ENCODE measurements at places on chromosomes 3 and 15. TPM values are rescaled to one million over a fixed set of nuclear protein-coding genes. Genes with fewer than 3 reads are reported as not detected.

The GOLGA8O gene
- 0.33 TPM for total RNA-seq

The SYNPR gene
- total RNA-seq: 0.09 TPM

GRCh38 chr3:149723781-149724180 lies 28.5 kb downstream of the COMMD2 start:
- no peaks in the 10 kb centered on the region for H3K27me3 ChIP-seq
- no peaks in the 10 kb centered on the region for H3K4me1 ChIP-seq

The ZBBX gene
- total RNA-seq: 0.52 TPM

The LRCH3 gene
- 25.4 TPM for total RNA-seq

The GOLGA6B gene
- total RNA-seq: not detected

The THRB gene
- 2.2 TPM for total RNA-seq

The GBE1 gene
- 14.7 TPM for total RNA-seq

The SMAD6 gene
- 1.0 TPM for total RNA-seq

The DLEC1 gene
- total RNA-seq: 0.09 TPM

- no peaks in the 10 kb centered on the region for H3K36me3 ChIP-seq
- no peak overlapping the region for H3K4me3 ChIP-seq
- H3K27me3 ChIP-seq: peaks cover 25% of the 10 kb centered on the region
- peaks cover 9% of the 10 kb centered on the region for H3K4me1 ChIP-seq
- no peak overlapping the region for H3K27ac ChIP-seq
These were observed 2.4 kb upstream of the LARP6 start for GRCh38 chr15:70856177-70856883.

The CCR1 gene
- 7.0 TPM for total RNA-seq

DNA sequence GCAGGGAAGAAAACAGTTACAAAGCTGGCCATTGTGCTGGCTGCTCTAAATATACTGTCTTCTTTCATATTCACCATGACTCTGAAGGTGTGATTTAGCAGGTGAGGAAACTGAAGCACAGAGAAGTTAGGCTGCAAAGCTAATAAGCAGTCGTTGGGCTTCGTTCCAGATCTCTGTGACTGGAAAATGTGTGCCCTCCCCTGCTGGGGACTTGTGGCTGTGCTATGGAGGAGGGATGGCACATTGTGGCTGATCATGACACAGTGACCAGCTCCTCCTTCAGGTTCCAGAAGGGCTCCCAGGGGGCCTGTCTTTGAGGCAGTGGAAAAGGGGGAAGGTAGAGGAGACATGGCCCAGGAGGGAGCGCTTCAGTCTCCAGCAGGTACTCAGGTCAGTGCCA lies 19.2 kb downstream of the PXK start:
- H3K36me3 ChIP-seq: no peaks in the 10 kb centered on the region
- no peak overlapping the region for H3K4me3 ChIP-seq
- H3K27ac ChIP-seq: no peak overlapping the region
- DNase-seq: peak; percentile 19

GRCh38 chr15:91936927-91937326 lies 83.4 kb downstream of the SLCO3A1 start:
- H3K4me1 ChIP-seq: no peaks in the 10 kb centered on the region
- H3K4me3 ChIP-seq: no peak overlapping the region
- H3K27me3 ChIP-seq: no peaks in the 10 kb centered on the region
- H3K36me3 ChIP-seq: no peaks in the 10 kb centered on the region
- DNase-seq: no peak
- no peak overlapping the region for H3K27ac ChIP-seq

The RAB5A gene
- total RNA-seq: 30.6 TPM

- H3K4me3 ChIP-seq: no peak overlapping the region
- H3K27me3 ChIP-seq: no peaks in the 10 kb centered on the region
- no peak overlapping the region for H3K27ac ChIP-seq
- H3K4me1 ChIP-seq: no peaks in the 10 kb centered on the region
- DNase-seq: no peak
- no peaks in the 10 kb centered on the region for H3K36me3 ChIP-seq
These were observed 14.6 kb downstream of the FMN1 start for GRCh38 chr15:33179874-33180273.

- no peak for DNase-seq
These were observed 1076.1 kb downstream of the AGBL1 start for GRCh38 chr15:87155771-87156170.

The GOLGA6A gene
- 0.09 TPM for total RNA-seq

GRCh38 chr3:51945031-51945840 lies 3.1 kb downstream of the PARP3 start:
- no peak for DNase-seq
- H3K36me3 ChIP-seq: no peaks in the 10 kb centered on the region
- H3K4me1 ChIP-seq: peaks cover 19% of the 10 kb centered on the region
- no peak overlapping the region for H3K4me3 ChIP-seq

The ZNF774 gene
- total RNA-seq: 1.2 TPM

DNA sequence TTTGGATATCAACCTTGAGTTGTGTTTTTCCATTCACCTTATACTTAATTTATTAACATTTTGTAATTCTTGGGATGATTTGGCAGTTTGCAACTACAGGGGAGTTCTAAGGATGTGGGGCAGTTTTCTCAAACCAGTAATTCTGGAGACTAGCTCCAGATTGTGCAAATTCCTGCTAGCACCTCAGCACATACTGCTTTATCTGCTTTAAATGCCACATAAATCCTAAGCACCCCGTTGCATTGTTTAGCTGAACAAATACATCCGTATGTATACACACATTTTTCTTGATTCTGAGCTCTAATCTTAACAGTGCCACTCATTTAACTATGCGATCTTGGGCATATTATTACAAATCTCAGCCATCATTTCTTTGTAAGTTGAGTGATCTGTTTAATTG lies 16.9 kb upstream of the UTS2B start:
- no peak overlapping the region for H3K4me3 ChIP-seq
- H3K4me1 ChIP-seq: no peaks in the 10 kb centered on the region
- no peaks in the 10 kb centered on the region for H3K36me3 ChIP-seq
- DNase-seq: no peak
- H3K27ac ChIP-seq: no peak overlapping the region

DNA sequence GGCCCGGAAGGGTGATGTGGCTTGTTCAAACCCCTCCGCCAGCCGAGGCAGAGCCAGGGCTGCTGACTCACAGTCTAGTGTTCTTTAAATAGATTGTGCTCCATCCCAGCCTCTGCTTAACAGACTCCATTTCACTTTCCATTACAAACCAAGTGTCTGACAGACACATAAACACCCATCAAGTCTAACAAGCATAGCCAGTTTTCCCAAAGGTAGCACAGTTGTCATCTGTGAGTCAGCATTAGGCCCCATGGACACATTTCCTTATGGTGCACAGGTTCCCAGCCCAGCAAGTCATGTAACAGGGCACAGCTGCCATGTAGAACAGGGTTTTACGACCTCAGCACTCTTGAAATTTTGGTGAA lies 109.9 kb upstream of the RAP2B start:
- no peaks in the 10 kb centered on the region for H3K36me3 ChIP-seq
- H3K27me3 ChIP-seq: no peaks in the 10 kb centered on the region

All from thymus (tissue), 14 donors.